Glomerular endothelial cell (primary cell): ENCODE measurements at places on chromosomes 4 and X. TPM values are rescaled to one million over a fixed set of nuclear protein-coding genes. Genes with fewer than 3 reads are reported as not detected.

DNA sequence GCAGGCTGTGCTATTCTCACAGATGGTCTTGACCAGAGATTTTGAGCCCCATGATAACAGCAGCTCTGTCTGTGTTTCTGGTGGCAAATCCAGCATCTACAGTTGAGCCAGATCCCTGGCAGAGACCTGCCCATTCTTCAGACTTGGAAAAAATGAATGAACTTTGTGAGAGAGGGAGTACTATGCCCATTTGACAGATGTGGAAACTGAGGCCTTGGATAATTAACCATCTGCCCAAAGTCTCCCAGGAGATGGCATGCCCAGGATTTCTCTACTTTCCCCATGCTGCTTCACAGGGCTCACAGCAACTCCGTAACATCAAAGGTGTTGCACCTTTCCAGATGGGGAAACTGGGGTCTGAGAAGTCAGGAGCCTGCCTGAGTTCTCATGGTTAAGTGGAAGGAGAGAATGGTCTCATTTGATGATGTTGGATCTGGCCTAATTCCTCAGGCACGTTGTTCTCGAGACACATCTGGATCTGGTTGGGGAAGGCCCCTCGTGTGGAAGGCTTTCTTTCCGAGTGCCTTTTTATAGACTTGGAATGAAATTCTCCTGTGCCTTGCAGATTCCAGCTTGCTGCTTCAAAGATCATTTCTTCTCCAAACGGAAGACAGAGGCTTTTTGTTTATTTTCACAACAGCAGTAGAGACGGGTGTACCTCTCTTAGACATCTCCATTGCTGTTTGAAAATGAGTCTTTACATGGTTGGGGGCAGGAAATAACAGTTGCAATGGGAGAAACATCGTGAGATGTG is 73.3 kb upstream of the STX18 start:
- no peak for DNase-seq

GRCh38 chrX:53223068-53223693 is 1.8 kb downstream of the KDM5C start:
- DNase-seq, result no peak

- peak; percentile 25 for DNase-seq
These were observed 83.1 kb upstream of the DDX3X start for GRCh38 chrX:41250867-41251266.

DNA sequence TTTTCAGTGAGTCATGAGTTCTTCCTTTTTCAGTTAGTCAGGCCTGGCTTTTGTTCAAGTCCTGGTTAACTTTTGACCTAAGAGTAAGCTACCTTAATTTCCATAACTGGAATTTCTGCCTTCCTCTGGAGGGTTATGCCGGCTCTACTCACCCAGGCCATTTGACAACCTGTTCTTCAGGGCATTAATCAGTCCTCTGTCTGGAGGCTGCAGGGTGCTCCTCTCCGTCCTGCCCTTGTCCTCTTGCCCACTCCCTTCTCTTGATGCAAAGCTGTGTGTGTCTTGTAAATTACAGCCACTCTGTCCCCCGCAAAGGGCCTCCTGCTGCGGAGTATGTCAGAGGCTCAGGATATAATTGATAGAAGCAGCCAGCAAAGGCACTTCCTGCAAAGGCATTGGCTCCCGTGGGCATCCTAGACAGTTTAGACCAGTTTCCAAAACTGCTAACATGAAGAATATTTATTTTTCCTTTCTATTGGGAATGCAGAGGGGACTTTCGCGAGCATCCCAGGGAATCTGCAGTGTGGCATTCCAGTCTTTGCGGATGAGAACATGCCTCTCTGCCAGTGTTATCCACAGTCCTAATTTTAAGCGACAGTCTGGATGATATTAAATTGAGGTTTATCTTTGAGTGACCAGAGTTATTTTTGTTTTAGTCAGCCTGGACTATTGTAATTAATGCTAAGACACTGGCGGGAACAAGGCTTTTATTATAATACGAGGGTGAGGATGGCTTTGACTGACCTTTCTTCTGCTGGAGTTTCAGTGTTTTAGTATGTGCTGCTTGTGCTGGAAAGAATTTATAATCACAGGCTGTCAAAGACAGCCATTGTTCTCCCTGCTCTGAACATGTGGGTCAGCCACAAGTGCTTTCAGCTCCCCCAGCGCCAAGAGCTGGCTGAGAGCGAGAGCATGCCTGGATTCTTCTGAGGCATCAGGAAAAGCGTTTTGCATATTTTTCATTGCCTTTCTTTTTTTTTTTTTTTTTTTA is 74.2 kb downstream of the LIMCH1 start:
- no peak for DNase-seq

GRCh38 chr4:67700738-67701516 is at the start of gene UBA6:
TSS of gene UBA6 (minus strand) at chr4:67701155. CDS start at chr4:67701119, 36 bp downstream.
- peak; percentile 77 for DNase-seq

- no peak for DNase-seq
These were observed 60.4 kb downstream of the SLC30A9 start for GRCh38 chr4:42050516-42051249.

- no peak for DNase-seq
These were observed 28.1 kb upstream of the TXK start for GRCh38 chr4:48162162-48162561.

DNA sequence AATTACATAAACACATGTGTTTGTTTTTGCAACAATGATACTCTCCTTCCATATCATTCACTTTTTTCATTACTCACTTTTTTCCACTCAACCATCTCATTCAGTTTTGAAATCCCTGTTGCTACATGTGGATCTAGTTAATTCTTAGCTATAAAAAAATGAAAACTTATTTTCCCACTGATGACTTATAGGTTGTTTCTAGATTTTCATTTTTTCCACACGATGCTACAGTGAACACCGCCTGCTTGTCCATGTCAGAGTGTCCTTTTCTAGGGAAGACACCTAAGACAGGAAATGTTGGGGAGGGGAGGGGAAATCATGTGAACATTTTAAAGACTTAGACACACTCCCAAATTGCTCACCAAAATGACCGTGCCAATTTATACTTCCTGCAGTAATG is 70.2 kb downstream of the SUPT20HL2 start:
- DNase-seq, result no peak

- no peak for DNase-seq
These were observed 18.0 kb upstream of the WWC2 start for GRCh38 chr4:183081116-183081469.

GRCh38 chr4:74499986-74500781 is 55.2 kb downstream of the AREG start:
- no peak for DNase-seq

DNA sequence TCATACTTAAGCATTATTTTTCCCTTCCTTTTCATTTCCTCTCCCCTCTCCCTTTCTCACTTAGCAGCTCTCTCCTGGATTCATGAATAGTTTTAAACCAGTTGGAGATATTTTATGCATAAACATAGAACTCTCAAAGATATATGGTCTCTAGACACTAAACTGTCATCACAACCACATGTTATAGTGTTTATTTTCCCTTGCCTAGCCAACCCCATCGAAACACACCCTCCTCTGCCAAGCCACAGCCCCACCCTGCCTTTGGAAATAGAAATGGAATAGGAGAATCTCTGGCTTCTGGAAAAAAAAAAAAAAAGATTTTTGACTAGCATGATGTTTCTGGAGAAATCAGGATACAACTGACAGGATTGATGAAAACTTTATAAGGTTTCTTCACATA is 64.8 kb upstream of the RBPJ start:
- no peak for DNase-seq

- DNase-seq, result no peak
These were observed 37.8 kb downstream of the PHKA2 start for GRCh38 chrX:18946157-18946556.

DNA sequence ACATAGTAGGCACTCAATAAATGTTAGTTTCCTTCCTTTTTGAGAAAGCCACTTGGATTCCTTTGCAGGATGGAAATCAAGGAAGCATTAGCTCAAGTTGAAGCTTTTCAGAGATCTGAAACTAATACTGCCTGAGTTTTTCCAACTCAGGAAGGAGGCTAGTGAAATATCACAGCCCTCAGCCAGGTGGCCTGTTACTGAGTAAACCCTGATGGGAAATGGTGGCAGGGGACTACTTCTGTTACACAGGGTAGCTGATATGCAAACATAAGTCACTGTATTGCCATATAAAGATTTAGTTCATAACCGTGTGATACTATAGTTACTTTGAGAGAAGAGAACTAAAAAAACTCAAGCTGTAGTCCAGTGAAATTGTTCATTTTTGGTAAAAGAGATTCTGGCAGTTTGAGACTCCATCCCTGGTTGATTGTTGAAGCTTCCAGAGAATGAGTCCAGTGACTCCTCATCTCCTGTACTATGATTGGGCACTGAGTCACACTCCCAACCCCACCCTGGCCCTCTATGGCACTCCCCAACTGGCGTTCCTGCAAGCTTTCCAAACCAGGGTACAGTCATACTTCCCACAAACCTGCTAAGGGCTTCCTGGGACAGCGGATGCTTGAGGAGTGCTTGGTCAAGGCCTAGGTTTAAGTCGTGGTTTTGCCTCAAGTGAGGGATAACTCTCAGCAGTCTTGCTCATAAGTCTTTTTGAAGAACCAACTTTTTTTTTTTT is 81.8 kb downstream of the MID1IP1 start:
- no peak for DNase-seq

- no peak for DNase-seq
These were observed 137.2 kb downstream of the DIPK2B start for GRCh38 chrX:45063319-45064095.

GRCh38 chr4:110196206-110196870 is 2.1 kb downstream of the ELOVL6 start:
- DNase-seq, result no peak

- DNase-seq, result no peak
These were observed 2.9 kb downstream of the ARHGAP4 start for GRCh38 chrX:153922932-153923857.

GRCh38 chr4:152540293-152540674 is 4.4 kb upstream of the FBXW7 start:
- DNase-seq, result no peak

DNA sequence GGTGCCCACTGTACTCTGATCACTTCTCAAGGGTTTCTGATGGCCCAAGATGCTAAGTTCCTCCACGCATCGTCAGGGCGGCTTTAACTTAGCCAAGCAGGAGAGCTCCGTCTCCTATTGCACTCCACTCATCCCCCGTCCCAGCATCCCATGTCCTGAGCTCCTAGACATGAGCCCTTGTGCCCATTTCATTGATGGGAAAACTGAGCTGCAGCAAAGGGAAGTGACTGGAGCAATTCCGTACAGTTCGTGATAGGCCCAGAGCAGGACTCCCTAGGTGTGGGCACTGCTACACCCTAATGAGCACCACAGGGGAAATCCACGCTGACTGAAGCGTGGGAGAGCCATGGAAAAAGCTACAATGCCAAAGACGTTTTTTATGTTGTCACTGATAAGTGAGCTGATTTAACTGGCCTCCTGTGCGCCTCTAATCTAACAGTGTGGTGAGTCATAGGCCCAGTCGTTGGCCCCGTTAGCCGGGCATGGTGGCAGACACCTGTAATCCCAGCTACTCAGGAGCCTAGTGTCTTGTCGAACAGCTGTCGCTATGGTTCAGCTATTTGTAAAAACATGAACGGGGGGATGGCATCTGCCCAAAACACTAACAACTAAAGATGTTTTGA is 14.9 kb downstream of the NSDHL start:
- no peak for DNase-seq

DNA sequence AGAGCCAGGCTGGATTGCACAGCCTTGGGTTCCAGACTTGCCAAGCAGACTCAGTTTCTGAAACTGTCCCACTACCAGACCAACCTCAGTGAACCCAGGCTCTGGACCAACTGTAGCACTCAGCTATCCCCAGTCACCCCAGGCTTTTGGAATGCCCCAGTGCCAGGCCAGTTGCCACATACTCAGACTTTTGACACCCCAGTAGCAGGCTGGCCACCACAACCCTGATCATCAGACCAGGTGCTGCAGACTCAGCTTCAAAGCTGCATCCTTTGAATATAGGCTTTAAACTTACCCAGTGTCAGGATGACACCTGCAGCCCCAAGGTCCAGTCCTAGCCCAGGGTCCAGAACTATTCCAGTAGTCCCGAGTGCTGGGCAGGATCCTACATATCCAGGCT is 1389.9 kb downstream of the ARAP2 start:
- DNase-seq, result no peak

DNA sequence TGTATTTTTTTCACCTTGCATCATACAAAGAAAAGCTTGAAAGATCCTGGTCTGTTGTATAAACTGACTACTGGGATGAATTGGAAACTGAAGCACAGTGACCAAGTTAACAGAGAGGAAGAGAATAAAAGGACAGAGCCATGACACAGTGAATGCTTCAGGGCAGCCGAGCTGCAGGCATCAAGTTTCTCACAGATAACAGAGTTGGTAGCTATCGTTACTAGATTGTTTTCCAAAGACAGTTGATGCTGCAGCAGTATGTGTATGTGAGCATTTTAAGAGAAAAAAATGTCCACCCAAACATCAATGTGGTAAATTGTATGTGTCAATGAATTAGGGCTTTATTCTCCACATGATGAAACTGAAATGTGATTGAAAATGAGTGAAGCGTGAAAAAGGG is 1032.7 kb downstream of the ADGRL3 start:
- no peak for DNase-seq

DNA sequence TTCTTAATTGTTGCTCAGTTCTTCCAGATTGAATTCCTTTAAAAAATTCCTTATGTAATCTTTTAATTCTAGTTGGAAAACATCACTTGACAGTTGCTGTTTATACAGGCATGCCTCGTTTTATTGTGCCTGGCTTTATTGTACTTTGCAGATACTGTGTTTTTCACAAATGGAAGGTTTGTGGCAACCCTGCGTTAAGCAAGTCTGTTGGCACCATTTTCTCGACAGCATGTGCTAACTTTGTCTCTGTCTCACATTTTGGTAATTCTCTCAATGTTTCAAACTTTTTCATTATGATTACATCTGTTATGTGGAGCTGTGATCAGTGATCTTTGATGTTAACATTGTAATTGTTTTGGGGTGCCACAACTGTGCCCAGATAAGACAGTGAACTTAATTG is 33.4 kb downstream of the ZCCHC12 start:
- no peak for DNase-seq

GRCh38 chrX:48461830-48462229 is 8.2 kb downstream of the SLC38A5 start:
- DNase-seq, result no peak

GRCh38 chr4:4413373-4413725 is 26.4 kb downstream of the NSG1 start:
- DNase-seq, result no peak

DNA sequence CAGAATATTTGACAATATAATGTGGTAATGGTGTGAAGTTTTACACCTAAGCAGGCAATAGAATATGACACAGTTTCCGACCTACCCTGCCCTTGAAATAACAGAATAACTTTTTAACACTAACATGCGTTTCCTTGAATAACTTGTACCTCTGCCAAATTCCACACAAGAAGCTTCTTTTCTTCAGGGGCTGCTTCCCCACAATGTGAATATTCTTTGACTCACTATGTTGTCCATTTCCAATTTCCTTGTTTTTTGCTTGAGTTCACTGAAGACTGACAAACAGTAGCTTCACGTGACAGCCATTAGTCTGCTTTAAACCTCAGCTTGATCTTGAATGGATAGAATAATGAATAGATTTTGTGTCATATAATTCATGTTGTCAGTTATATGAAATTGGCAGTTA is 14.3 kb downstream of the SHROOM3 start:
- DNase-seq, result peak; percentile 45

- no peak for DNase-seq
These were observed 82.5 kb downstream of the FAT4 start for GRCh38 chr4:125397226-125397625.

GRCh38 chrX:81874807-81875206 is 672.9 kb downstream of the SH3BGRL start:
- DNase-seq, result no peak

The XPNPEP2 gene
- not detected in 2 replicates for total RNA-seq

The RELL1 gene
- total RNA-seq, result 199 and 213 TPM in 2 replicates

The SYNPO2 gene
- 0.47 and 0.53 TPM in 2 replicates for total RNA-seq

The UCP1 gene
- total RNA-seq, result not detected in 2 replicates

The HTN3 gene
- not detected in 2 replicates for total RNA-seq

The TRPC5OS gene
- total RNA-seq, result not detected in 2 replicates

The ODAM gene
- total RNA-seq, result not detected in 2 replicates

The FRAS1 gene
- total RNA-seq, result 7.2 and 23.1 TPM in 2 replicates

The MAN2B2 gene
- total RNA-seq, result 58.0 and 78.2 TPM in 2 replicates
